HT-29 (cell line): ENCODE measurements at places on chromosomes 6 and 20.

GRCh38 chr6:25834950-25835349 is 3.1 kb upstream of the SLC17A1 start:
- DNase-seq, result no peak

- DNase-seq, result no peak
These were observed 46.0 kb downstream of the DLL1 start for GRCh38 chr6:170244721-170245474.

DNA sequence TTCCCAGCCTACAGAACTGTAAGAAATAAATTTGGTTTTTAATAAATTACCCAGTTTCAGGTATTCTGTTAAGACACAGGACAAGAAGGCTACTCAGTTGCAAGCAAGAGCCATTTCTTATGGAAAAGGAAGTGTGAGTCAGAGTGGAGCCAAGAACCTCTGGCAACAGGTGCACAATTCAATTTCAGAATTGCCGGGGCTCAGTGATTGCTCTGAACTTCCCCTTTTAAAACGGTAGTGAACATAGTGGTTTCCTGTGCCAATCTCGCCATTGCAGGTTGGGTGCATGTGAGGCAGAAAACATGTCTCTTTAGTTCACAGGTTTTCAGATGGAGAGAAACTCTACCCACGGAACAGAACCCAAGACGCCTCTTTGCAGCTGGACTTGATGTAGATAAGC is 16.4 kb downstream of the PIGT start:
- no peak for DNase-seq

DNA sequence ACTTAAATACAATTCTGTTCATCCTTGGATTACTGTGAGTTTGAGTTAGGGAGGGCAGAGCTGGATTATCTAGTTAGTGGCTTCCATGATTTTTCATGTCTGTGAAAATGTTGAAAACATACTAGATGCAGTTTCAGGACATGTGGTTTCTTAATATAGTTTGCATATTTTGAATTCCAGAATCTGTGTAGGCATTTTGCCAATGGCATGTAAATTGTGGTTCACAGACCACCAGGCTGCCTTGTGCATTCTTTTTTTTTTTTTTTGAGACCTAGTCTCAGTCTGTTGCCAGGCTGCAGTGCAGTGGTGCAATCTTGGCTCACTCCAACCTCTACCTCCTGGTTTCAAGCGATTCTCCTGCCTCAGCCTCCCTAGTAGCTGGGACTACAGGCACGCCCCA is 42.8 kb downstream of the CDC5L start:
- DNase-seq, result no peak

- no peak for DNase-seq
These were observed 290.0 kb downstream of the HAO1 start for GRCh38 chr20:7650086-7650879.

DNA sequence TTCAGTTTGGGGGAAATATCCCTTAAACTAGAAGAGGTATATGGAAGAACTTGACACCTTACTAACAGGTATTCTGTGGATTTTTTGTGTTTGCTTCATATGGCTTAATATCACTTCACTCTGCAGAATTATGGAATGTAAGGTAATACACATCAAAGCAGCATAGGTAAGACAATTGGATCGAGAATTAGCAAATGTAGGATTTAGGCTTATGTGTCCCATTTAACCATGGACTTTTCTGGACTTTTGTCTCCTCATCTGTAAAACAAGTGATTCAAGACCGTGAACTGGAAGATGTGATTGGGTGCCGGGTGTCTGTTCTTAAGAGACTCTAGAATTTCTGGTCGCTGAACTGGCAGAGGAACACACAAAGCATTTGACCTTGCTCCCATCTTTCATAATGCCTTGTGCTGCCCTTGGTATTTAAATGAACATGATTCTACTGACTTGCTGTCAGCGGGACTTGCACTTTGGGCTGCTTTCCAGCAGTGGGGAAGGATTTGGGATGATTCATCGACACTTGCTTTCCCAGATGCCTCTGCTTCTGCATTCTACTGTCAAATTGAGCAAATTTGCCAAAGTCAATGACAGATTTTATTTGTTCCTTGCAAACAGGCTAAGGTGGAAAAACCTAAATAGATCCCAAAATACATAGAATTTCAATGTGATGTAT is 199.8 kb downstream of the PLCB1 start:
- no peak for DNase-seq

GRCh38 chr6:130164251-130164650 is 58.5 kb downstream of the SAMD3 start:
- DNase-seq, result no peak

- no peak for DNase-seq
These were observed 12.7 kb downstream of the CGA start for GRCh38 chr6:87082160-87082721.

- peak; percentile 77 for DNase-seq
These were observed 40.4 kb upstream of the NAA20 start for GRCh38 chr20:19976595-19977372.

- DNase-seq, result no peak
These were observed 152.1 kb upstream of the RIMS1 start for GRCh38 chr6:71733970-71734899.

DNA sequence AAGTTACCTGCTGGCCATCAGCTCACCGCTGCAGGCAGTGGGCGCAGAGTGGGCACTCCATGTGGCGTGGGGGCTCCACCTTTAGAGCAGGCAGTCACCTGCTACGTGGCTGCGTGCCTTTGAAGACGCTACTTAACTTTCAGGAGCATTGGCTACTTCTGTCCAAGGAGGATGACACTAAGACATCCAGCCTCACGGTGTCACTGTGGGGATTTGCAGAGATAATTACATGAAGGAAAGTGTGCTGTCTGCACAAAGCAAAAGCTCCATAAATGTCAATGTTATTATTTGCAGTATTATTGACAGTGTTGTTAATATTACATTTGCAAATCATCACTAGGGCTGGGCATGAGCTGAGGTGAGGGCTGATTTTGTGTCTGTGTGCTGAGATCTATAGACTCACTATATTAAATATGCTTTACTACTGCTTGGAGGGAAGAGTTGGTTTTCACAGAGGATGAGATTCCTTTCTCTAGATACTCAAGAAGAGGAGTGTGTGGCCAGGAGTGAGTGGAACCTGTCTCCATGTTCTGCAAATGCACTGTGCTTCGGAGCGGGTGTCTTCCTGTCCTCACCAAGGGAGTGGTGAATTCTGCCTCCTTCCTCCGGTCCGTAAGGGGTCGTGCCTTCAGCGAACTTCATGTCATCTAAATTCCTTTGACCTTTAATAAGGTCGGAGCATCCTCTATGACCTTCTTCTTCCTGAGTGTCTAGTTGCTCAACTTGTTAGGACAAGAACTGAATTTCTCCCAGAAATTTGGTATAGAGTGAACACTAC is 165.8 kb upstream of the SYNDIG1 start:
- DNase-seq, result peak; percentile 7
